ENCODE measurements at places on chromosomes 11 and 22.

GRCh38 chr11:20368438-20368837, 4.9 kb downstream of the HTATIP2 start:
- DNase-seq = no peak

GRCh38 chr11:100328626-100329340, 358.3 kb upstream of the ARHGAP42 start:
- DNase-seq = no peak

DNA sequence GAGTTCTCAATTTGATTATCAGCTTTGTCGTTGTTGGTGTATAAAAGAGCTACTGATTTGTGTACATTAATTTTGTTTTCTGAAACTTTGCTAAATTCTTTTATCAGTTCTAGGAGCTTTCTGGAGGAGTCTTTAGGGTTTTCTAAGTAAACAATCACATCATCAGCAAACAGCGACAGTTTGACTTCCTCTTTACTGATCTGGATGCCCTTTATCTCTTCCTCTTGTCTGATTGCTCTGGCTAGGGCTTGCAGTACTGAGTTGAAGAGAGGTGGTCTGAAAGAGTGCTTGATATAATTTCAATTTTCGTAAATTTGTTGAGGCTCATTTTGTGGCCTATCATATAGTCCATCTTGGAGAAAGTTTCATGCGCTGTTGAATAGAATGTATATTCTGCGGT, 213.0 kb downstream of the DLG2 start:
- no peak for DNase-seq

DNA sequence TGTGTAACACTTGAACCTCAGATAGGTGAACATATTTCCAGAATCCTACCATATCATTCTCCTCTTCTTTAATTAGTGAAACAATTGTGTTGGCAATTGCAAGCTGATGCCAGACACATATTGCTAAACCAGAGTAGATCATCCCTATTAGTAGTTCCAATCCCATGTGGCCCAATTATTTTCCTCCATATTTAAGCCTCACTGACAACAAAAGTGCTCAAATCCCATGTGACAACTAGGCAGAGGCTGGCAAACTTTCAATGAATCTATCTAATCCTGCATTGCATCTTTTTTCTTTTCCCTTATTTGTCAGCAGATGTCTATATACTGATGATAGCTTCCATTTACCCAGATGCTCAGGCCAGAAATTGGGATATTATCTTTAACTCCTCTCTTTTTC, 90.4 kb downstream of the GRIA4 start:
- no peak for DNase-seq

GRCh38 chr22:30286331-30286730, 3.0 kb downstream of the CASTOR1 start:
- no peak for DNase-seq

- no peak for DNase-seq
Observed at GRCh38 chr11:64230985-64231365, 627 bp downstream of the DNAJC4 start.

Data from Peyer's patch (tissue), 4 donors.